ENCODE measurements at places on chromosomes 7 and 10.

DNA sequence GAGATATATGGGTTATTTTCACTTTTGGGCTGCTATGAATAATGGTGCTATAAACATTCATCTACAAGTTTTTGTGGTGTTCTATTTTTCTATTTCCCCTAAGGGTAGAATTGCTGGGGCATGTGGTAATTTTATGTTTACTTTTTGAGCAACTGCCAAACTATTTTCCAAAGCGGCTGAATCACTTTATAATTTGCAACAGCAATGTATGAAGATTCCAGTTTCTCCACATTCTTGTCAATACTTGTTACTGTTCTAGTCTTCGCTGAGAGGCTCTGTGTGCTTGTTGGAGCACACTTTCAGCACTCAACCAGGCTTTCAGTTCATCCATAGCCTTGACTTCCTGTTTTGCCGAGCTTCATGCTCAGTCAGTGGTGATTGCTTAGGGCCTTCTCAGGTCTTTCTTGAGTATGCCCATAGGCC, 39.0 kb downstream of the ADK start:
- peak; percentile 13 for DNase-seq

- DNase-seq: no peak
These were observed 257.9 kb downstream of the PARD3 start for GRCh38 chr10:34557173-34557572.

GRCh38 chr7:47510192-47510591, 71.7 kb downstream of the TNS3 start:
- DNase-seq: no peak

DNA sequence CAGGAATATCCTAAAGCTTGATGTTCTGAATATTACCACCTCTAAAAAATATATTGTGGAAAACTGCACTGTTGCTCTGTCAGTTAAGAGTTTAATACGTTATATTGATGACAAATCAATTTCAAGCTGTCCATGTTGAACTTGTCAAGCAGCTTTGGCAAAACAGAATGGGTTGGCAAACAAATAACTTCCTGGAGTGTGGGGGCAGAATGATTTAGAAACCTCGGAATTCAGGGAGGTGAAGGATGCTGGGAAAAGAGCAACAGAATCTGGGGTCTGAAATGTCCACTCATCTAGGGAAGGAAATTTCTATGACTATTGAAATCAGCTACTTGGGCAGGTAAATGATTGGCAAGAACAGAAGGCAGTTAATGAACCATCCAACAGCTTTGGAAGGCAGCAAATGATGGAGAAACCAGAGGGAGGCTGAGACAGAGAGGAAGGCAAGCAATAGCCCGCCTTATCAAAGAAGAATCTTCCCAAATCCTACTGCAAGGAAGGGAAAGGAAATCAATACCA, 95.1 kb upstream of the PALS2 start:
- DNase-seq: no peak

- DNase-seq: no peak
These were observed 10.9 kb downstream of the OGDH start for GRCh38 chr7:44617225-44617890.

DNA sequence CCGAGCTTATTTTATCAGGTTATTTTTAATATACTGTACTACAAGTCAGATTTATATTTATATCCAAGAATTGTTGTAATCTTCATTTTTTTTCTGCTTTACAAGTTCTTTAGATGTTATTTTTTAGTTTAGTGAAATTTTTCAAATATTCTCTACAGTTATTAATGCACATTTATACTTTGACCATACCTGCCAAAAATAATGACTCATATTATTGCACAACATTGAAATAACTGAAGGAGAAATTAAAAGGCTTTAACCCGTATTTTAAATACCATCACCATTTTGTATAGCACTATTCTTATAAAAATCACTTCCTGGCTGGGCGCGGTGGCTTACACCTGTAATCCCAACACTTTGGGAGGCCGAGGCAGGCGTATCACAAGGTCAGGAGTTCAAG, 278.5 kb downstream of the BICC1 start:
- DNase-seq: no peak

DNA sequence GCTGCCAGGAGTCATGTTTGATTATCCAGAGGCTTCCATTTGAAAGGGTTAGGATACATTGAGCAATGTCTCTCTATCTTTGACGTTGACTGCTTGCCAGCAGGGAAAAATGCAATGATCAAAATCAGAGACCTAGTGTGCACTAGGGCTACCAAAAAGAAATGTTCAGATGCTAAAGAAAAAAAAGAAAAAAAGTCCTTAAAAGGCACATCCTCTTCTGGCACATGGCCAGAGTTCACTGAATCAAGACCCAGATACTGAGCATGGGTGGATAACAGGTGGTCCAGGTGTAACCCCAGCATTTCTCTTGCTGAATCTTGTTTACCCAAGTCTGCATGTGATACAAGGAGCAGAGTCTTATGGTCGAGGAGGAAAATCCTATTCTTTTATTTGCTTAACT, 899.3 kb downstream of the SORCS3 start:
- no peak for DNase-seq

DNA sequence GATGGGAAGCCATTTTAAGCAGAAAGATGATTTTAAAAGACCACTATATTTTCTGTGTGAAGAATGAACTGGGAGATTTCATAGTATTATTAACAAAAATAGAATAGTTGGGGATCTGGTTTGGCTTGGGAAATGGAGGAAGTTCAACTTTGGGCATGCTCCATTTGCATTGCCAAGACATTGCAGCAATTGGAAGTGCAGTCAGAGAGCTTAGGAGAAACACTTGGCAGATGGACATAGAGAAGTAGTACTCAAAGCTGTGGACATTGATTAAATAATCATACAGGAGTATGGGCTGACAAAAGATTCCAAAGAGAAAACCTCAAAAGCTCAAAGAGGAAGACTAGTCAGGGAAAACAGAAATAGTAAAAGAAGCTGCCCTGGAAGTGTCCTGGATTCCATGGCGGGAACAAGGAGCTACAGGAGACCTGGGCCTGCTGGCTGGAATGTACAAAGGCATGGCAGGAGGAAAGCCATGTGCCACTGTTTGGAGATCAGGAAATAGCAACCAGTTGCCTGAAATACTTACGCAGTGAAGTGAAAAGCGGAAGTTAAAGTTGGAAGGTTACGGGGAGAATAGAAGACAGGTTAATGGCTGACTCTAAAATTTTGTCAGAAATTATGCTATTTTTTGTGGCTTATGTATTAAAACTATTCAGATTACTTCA, 93.6 kb upstream of the MXI1 start:
- no peak for DNase-seq

DNA sequence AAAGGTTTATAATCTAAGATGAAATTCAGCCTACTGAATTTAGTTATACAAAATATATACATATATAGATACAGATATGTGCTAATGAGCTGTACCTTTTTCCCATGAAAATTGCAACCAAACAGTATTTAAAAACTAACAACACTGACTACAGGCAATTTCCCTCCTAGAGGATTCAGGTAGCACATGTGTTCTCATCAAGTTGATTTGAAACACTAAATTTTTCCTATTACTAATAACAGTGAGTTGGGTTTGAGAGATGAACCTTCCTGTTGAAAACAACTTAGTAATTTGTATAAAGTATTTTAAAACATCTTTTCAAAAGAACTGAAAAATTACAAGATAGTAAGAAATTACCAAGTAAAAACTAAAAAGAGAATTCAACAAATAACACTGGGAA, 51.5 kb downstream of the COA1 start:
- DNase-seq: no peak

DNA sequence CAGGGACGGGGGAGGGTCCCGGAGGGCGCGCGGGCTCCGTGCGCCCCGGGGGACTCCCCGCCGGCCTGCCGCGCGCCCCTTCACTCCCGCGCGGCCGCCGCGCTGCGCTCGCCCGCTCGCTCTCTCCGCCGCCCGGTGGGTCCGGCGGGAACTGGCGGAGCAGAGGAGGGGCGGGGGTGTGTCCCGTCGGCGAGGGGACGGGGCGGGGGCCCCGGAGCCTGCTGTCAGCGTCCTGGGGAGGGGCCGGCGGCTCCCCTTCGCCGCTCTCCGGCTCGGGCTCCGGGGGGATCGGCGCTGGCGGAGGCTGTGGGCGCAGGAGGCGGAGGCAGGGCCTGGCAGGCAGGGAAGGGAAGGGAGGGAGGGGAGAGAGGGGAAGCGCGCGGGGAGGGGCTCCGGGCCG, at the start of gene SH3PXD2A:
Gene SH3PXD2A (minus strand): TSS at position 153 of the 400 bp plus-strand sequence. CDS start 310 bp downstream, outside the sequence.
- DNase-seq: no peak

GRCh38 chr10:114304571-114305421, 65.7 kb downstream of the VWA2 start:
- DNase-seq: peak; percentile 20

GRCh38 chr7:39132306-39132705, 154.6 kb downstream of the POU6F2 start:
- no peak for DNase-seq

- DNase-seq: no peak
These were observed 124.4 kb downstream of the PON1 start for GRCh38 chr7:95199779-95200558.

DNA sequence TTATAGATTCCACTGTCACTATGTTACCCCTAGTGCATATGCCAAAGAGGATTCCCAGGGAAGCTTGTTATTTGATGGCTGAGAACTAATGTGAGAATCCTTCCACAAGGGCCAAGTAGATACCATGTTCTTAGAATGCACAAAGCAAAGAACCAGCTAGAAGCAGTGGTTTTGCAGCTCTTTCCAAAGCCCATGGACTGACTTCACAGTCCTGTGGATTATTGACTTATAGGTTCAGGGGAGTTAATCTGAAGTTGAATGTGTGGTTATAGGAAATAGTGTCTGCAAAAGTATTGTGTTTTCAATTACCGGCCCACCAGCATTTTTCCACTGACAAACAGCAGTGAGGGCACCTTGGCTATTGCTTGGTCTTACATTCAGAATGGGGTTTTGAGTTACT, 28.2 kb downstream of the TIMM23 start:
- no peak for DNase-seq

GRCh38 chr10:104246976-104247375, 7.7 kb upstream of the GSTO1 start:
- DNase-seq: no peak

GRCh38 chr7:22879280-22879679, 56.6 kb upstream of the TOMM7 start:
- no peak for DNase-seq

- no peak for DNase-seq
These were observed 100.3 kb upstream of the AGBL3 start for GRCh38 chr7:134885967-134886352.

DNA sequence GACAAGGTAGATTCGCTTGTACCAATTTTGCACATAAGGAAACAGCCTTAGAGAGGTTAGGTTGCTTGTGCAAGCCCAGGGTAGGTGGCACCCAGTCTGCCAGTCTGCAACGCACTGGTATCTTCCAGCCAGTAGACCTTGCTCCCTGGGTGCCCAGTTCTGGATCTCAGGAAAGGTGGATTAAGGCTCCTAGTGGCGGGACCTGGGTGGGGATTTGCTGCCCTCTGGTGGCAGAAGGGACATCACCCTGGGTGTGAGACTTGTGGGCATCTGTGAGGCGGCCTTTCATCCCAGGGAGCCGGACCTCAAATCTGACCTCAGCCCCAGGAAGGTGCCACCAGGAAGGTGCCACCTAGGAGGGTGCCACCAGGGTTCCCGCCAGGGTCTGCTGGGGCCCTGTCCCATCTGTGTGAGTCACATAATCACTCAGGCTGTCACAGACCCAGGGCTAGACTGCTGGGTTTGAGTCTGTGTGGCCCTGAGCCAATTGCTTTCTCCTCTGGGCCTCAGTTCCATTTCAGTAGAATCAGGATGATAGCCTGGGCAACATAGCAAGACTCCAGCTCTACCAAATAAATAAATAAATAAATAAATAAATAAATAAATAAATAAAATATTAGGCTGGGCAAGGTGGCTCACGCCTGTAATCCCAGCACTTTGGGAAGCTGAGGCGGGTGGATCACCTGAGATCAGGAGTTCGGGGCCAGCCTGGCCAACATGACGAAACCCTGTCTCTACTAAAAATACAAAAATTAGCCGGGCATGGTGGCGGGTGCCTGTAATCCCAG, 5.3 kb upstream of the PRKRIP1 start:
- DNase-seq: peak; percentile 53

DNA sequence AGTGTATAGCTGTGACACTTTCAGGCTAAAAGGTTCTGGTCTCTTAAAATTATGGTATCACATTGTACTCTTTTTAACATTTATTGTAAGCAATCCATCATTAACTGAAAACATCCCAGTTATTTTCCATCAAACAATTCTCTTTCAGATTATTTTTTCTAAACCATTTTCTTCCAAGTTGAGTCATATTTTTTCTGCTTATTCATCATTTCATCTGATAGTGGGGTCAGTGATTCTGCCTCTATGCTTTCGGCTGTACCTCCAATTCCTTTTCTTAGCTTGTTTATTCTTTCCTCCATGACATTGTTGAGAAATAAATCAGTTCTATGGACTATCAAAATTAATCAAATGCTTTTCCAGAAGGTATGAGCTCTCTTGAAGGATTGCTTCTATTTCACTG, 609 bp upstream of the PNLIP start:
- DNase-seq: no peak

DNA sequence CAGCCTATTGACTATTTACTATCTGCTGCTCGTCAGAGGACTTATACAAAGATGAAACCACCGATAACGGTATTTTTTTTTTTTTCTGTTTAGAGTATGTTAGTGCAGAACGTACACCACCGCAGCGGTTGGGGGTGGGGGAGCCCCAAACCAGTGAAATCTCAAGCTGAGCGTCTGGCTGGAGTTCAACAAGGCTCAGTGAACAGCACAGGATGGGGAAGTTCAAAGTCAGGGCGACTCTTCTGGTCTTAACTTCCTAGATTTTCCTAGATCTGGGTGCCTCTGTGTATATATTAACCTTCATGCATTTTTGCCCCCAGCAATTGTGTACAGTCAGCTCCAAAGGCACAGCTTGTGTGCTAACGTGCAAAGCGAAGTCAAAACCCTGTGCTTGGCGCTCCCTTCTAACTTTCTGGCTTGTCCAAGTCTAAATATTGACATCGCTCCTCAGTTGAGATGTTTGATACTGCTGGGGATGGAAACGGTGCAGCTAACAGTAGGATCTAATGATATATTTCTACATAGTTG, 1.1 kb downstream of the RHOBTB1 start:
- DNase-seq: no peak

DNA sequence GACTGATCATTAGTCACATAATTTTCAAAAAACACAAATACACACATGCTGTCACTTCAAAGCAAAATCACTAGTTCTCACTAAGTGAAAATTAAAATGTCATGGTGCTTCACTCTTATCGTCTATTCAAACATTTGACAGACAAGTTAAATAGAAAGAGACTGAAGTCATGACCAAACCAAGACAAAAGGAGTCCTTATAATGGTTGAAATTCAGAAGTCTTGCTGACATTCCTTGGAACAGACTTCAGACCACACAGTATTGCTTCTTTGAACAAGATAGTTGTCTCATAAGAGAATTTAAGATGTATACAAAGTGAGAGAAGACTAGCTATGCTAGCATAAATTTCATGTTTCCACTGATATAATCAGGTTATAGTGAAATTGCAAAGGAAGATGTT, 119.5 kb downstream of the SEMA3D start:
- DNase-seq: no peak

GRCh38 chr7:1080252-1080920, 7.5 kb upstream of the GPER1 start:
- DNase-seq: no peak

DNA sequence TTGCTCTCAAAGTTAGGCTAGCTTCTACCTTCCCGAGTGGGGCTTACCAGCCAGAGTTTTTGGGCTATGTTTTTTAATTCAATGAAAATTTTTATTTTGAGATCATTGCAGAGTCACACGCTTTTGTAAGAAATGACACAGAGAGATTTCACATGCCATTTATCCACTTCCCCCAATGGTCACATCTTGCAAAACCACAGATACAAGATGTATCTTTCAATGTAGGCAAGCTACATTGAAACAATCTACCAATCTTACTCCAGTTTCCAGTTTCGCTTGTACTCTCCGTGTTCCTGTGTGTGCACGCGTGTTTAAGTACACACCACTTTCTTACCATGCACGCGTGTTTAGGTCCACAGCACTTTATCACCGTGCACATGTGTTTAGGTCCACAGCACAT, 89.4 kb upstream of the LEP start:
- no peak for DNase-seq

Data from activated CD4-positive, alpha-beta T cell treated with anti-CD3 and anti-CD28 coated beads, Interleukin-2, amount 50 U/mL, for 24 hours (primary cell).